ENCODE measurements at places on chromosomes 7 and 10. TPM values are rescaled to one million over a fixed set of nuclear protein-coding genes. Genes with fewer than 3 reads are reported as not detected.

Gene NXPH1
- polyA plus RNA-seq, result 1.7 TPM

Gene CARD11
- not detected for polyA plus RNA-seq

Gene SCART1
- 0.89 TPM for polyA plus RNA-seq

Gene SEPTIN14
- polyA plus RNA-seq, result not detected

- no peak for DNase-seq
Measured at GRCh38 chr7:95582578-95583293, 13.6 kb downstream of the PDK4 start.

GRCh38 chr7:30907527-30908267, 4.0 kb upstream of the AQP1 start:
- no peak for DNase-seq

- no peak for DNase-seq
Measured at GRCh38 chr10:2619916-2620315, 447.4 kb upstream of the PFKP start.

DNA sequence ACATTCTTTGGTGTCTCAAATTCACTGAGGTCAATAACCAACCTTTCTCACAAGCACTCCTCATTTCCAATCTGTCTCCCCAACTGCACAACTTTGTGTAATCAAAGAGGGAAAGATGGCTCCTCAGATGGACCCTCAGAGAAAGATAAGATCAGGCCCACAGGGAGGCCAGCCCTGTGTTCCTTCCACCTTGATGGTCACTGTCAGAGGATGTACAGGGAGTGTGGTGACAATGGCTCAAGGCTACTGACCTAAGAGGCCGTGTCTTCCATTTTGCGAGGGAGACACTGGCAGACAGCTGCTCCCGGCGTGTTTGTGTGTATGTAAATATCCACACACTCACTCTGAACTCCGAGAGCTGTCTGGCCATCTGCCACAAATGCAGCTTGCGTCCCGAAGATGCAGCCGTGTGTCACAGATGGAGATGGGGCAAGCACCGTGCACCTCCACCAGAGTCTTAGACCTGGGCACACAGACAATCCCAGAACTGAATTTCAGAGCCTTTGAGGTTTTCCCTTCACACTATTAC, 712.1 kb upstream of the NRP1 start:
- no peak for DNase-seq

GRCh38 chr7:150860978-150861295, 8.6 kb downstream of the AOC1 start:
- DNase-seq, result no peak

DNA sequence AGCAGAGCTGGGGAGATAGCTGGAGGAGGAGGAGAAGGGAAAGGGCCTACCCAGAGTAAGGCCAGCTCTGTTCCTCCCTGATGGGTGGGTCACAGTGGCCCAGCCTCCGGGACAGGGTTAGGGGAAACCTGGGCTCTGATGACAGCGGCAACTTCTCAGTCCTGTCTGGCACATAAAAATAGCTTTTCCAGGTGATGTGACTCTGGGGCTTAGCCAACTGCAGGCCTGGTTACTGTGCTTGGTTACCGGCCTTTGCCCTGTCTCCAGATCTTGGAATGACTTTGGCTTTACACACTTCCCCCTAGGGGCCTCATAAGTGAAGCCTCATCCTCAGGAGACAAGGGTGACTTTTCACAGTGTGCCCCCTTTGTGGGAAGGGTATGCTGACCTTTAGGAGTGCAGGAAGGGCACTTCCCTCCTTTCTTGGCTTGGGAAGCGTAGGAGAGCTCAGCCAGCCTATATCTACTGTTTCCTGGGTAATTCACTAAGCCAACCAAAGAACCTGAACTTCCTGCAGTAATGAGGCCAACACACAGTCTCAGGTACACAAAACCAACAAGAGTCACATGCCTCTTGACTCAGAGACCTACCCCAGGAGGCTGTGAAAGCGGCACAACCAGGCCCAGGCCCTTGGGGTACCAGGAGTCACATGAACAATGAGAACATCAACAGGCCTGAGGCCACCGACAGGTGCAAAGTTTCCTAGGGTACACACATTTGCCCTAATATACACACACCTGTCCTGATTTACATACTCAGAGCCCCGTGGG, 11.7 kb upstream of the HILPDA start:
- DNase-seq, result no peak
